NCI-H446 (cell line): ENCODE measurements at places on chromosomes 4 and X.

DNA sequence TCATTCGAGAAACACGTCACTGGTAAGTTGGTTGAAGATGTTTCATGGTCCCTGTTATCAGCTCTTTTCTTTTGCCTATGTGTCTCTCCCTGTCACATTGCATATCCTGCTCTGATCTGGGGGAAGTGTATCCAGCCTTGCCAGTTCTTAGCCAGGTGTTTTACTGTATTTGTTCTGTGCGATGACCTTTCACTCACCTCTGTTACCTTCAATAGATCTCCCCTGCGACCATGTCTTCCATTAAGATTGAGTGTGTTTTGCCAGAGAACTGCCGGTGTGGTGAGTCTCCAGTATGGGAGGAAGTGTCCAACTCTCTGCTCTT is 2.6 kb downstream of the RGN start:
- DNase-seq: no peak

DNA sequence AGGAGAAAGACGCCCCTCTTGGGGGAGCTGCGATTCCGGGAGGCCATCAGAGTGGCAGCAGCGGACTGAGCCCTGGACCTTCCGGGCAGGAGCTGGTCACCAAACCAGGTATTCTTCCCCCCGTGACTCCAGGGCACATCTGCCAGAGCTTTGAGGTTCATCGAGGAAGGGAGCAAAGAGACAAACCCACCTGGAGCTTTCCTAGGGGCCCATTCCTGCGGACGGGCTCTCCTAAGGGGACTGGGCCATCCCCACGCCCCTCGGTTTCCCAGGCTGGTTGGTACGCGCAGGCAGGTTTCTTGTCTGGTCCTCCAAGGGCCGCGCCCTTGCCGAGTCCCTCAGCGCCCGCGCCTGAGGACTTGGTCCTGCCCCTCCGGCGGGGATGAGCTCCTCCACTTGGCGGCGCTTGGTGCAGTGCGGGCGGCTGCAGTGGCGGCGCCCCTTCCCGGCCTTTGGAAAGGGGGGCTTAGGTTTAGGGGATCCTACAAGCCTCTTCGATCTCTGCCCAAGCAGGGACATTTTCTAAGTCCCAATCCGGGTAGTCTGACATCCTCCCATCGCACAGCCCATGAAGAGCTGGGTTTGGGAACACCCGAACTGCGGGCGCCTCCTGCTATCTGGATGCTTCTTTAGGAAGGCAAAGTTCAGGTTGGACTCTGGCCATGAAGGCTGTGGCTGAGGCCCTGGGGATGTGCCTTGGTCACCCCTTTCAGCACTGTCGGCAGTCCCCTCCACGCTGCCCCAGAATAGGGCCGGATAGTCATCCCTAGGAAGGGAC is 538 bp downstream of the STBD1 start:
- DNase-seq: peak; percentile 27

- no peak for DNase-seq
Observed at GRCh38 chr4:187128976-187129375, 405.3 kb upstream of the FAT1 start.

- no peak for DNase-seq
Observed at GRCh38 chr4:180532691-180533090, 1710.5 kb upstream of the TENM3 start.

GRCh38 chr4:143617994-143618679 is 82.3 kb downstream of the FREM3 start:
- no peak for DNase-seq

- no peak for DNase-seq
Observed at GRCh38 chrX:105706041-105706440, 116.3 kb upstream of the NRK start.

DNA sequence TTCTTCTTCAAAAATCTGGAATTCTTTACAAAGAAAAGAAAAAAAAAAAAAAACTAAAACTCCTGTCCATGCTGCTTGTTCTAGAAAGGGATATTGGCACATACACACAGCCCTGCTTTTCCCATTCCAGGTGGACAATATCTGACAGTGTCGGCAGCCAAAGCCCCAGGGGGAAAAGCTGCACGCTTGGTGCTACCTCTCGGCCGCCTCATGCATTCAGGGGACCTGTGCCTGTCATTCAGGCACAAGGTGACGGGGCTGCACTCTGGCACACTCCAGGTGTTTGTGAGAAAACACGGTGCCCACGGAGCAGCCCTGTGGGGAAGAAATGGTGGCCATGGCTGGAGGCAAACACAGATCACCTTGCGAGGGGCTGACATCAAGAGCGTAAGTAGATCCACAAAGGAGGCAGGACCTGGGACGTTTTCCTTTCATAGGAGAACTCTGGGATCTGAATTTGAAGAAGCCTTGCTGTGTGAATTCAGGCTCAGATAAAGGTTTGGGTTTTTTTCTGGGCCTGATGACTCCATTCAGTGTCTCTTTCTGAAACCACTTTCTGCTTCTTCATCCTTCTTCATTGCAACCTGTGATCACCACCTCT is 71.9 kb downstream of the NPNT start:
- DNase-seq: no peak

GRCh38 chr4:69896530-69897116 is 34.2 kb upstream of the CSN1S1 start:
- DNase-seq: no peak

GRCh38 chr4:53088152-53088551 is 226.0 kb downstream of the RASL11B start:
- no peak for DNase-seq

DNA sequence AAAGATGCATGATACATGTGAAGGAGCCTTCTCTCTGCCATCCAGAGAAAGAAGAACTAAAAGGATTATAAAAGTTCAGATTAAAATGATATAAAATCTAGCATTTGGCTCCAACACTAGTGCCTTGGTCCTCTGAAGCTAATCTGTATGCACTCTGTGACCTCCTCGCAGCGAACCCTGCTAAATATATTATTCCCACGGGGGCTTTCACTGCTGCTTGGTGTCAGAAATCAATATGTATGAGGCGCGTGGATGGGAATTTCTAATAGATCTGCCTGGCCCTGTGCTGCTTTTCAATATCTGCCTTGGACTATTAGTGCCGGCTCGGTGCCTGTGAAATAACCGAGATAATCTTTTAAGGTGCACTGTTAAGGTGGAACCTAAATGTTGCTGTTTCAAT is 69.7 kb downstream of the CXXC4 start:
- DNase-seq: peak; percentile 21
